ENCODE measurements at places on chromosomes 3 and 15. TPM values are rescaled to one million over a fixed set of nuclear protein-coding genes. Genes with fewer than 3 reads are reported as not detected.

The PLSCR2 gene
- total RNA-seq, result not detected

The PPARG gene
- 1.6 TPM for total RNA-seq

The AGBL1 gene
- total RNA-seq, result not detected

The CELF6 gene
- total RNA-seq, result not detected

The CLDND1 gene
- 269 TPM for total RNA-seq
